Activated gamma-delta T cell treated with Interleukin-2 at 50 U/mL for 16 hours (primary cell): ENCODE measurements at places on chromosomes 2 and 18.
A peak's percentile ranks its signal among the peaks of the same experiment; 100 is the strongest.

- no peak for DNase-seq
Observed at GRCh38 chr2:57943315-57943714, 103.3 kb upstream of the VRK2 start.

DNA sequence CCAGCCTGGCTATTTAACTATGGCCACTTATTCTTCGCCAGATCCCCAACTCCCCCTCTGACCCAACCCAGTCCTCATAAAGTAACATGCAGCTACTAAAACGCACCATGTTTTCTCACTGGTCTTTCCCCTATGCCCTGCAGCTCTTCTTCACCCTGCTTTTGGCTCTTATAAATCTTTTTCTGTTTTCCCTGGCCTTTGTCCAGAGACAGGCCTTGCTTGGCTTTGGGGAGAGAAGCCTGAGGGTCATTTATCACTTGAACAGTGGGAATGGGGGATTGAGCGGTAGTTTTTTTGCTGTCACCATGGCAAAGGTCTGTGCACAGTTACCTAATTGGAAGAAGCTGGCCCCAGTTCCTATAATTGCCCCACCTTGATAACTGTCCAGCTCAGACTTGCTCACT is 202.9 kb upstream of the NT5C1B start:
- no peak for DNase-seq

- DNase-seq, result no peak
Observed at GRCh38 chr2:233745073-233745755, 14.9 kb upstream of the UGT1A1 start.

- peak; percentile 38 for DNase-seq
Observed at GRCh38 chr2:96241900-96242611, 23.7 kb downstream of the TMEM127 start.

GRCh38 chr18:79819968-79820351 is 22.2 kb downstream of the KCNG2 start:
- DNase-seq, result no peak
